ENCODE measurements at places on chromosomes 7 and 10. TPM values are rescaled to one million over a fixed set of nuclear protein-coding genes. Genes with fewer than 3 reads are reported as not detected.

DNA sequence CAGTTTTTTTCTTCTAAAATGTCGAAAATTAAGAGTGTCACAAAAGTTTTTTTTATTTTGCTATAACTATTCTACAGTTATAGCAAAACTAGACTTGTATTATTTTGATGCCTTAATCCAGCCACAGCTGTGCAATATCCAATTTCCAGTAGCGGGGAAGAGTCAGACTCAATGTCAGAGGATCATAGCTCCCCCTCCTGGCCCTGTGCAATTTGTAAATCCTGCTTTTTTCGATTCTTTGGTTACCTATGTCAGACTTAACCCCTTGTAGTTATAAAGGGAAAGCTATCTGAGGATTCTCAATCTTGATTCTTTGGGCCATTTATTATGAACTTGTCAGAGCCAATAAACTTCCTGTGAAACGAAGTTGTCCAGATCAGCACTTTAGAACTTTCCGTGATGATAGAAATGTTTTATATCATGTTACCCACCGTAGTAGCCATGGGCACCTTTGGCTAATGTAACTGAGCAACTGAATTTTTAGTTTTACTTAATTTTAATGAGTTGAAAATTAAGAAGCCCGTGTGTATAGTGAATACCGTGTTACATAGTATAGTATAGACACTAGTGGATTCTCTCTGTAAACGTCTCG is 87.7 kb upstream of the PRKCQ start:
- DNase-seq, result no peak

DNA sequence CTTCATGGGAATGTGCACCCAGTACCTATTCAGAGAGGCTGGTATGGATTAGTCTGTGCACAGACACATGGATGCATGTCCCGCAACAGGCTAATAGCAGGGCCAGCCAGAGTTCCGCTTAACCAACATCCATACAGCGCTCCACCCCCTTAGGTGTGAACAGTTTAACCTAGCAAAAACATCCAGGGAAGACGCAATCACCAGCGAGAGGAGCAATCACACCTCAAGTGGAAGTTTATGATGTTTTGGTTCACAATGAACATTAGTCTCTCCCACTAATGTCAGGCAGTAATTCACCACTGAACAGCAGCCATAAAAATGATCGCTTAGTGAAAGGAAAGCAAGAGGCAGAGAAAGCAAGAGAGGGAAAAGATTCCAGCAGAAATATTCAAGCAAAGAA is 91.1 kb downstream of the PLXNA4 start:
- DNase-seq, result no peak

- DNase-seq, result no peak
Measured at GRCh38 chr10:131847241-131847783, 53.5 kb upstream of the PPP2R2D start.

- DNase-seq, result peak; percentile 45
Measured at GRCh38 chr7:101952355-101953247, 135.2 kb downstream of the CUX1 start.

DNA sequence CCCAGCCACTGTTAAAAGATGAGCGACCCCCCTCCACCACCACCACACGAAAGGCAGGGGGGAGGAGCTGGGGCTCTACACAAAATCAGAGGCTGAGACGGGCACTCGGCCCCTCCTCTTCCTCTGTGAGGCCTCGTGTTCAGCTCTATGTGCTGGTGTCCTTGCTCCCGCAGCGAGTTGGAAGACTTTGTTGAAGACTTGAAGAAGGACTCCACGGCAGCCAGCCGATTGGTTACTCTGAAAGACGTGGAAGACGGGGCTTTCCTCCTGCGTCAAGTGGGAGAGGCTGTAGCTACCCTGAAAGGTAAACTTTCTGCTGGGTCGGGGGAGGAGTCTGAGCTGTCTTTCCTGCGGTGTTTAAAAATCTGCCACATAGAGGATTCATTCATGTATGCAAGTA is 203.7 kb downstream of the ARHGAP21 start:
- no peak for DNase-seq

Gene NPSR1
- total RNA-seq, result not detected

Gene CYP2C19
- not detected for total RNA-seq

Gene PLEKHS1
- not detected for total RNA-seq

DNA sequence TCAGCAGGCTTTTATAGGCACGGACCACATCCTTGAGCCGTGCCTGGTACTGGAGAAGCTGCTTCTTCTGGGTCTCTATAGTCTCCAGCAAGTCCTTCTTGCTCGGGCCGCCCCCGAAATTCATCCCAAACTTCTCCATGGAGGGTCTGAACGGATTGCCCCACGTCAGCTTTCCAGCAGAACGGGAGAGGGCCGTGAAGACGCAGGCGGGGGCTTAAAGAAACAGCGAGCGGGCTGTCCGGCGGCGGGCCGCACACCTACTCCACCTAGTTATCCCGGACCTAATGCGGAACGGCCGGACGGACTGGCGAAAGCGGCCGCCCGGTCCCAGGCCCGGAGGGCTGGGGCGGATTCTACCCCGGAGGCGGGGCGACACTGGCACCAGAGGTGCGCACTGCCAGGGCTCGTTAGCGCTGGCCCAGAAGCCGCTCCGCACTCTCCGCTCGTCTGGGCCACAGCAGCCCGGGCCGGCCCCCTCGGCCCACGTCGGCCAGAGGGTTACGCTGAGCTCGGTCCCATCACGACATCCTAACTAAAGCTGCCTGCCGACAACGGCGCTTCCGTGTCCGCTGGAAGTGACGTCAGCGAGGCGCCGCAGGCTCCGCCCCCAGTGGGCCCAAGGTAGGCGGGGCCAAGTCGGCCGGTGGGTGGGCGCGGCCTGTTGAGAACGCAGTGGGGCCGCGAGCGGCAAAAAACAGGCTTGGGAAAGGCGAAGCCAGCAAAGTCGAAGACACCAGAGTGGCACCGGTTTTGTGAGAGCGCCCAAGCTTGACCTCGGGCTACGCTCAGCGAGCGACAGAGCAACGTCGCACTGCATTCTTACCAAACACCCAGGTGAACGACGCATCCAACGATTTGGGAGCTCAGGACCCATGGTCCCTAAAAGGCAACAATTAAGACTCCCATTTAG is at the start of gene GCC1:
GCC1 (minus strand) TSS at position 553 of the 910 bp plus-strand sequence; CDS start at position 139, 414 bp downstream.
- peak; percentile 74 for DNase-seq

DNA sequence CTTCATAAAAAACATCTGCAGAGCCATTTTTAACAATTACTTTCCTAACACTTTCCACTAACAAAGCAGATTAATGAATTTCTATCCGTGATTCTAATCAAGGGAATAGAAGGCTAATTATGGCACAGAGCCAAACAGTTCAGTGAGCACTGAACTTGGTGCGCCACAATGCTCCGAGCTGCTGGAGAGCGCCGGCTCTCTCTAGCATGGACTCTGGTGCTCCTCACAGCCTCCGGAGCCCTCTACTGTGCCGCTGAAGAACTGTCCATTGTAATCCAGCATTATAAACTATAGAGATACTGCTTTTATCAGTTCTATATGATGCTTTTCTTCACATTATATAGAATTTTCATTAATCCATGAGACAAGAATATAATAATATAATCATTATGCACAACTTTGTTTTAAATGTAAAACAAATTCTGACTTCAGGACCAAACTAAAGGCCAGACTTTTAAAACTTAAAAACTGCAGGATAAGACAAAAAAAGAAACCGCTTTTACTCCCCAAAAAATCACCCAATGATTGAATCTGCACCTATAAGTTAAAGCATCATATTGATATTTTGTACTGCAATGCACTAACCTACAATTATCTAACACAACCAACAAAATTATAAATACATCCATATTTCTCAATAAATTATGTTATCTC is 123.6 kb downstream of the RNF32 start:
- no peak for DNase-seq

DNA sequence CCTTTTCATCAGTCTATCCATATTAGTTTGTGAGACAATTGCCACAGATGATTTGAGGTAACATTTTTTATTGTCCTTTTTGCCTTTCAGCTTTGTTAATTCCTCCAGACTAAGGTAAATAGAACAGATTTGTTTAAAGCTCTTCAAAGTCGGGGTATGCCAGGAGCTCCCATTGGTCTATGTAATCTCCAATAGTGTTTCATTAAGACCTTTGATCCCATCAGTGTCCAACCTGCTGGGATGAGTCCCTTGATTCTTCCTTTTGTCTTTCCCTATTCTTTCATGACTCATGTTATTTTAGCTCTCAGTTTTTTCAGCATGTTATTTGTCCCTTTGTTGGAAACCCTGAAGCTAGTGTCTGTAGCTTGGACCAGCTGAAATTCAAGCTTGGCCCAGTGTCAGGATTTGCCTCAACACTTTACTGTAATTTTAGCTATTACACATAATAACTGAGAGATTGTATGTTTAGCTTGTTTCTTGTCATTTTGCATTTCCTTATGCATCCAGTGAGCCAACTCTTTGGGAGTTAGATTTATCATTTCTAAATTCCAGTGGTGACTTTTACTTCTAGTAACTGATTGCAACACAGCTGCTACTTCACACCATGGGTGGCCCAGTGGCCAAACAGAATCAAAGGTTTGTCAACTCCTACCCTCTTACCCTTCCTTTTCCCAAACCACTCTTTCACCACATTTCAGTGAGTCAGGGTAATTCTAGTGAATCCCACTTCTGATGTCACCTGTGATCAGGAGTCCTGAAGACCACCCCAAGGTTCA is 15.3 kb downstream of the AGBL3 start:
- no peak for DNase-seq
